Activated T-helper 2 cell treated with anti-CD3 and anti-CD28 coated beads, Interferon-gamma antibody, Interleukin-2, Interleukin-4, amounts not matched to agents 10 μg/mL and 5 μg/mL and 100 μg/mL, durations not matched to agents 14 hours and 24 hours and 36 hours (primary cell): ENCODE measurements at places on chromosomes 6 and 20.

DNA sequence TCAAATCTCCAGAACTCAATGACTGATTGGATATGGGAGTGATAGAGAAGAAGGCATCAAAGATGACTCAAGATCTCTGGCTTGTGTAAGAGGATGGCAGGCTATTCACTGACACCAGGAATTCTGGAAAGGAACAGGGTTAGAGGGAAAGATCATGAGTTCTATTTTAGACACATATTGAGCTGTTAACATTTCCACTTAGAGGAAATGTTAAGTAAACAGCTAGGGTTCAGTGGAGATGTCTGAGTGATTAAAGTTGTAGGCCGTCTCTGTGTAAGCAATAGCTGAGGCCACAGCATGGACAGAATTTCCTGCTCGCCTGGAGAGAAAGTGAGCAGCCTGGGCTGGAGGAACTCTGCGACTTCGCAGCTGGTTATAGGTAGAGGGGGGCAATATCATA is 21.0 kb downstream of the ZC3H12D start:
- H3K36me3 ChIP-seq = peaks cover 37% of the 10 kb centered on the region
- H3K27me3 ChIP-seq = no peaks in the 10 kb centered on the region
- DNase-seq = no peak
- H3K4me1 ChIP-seq = peaks cover 17% of the 10 kb centered on the region
- no peak overlapping the region for H3K27ac ChIP-seq
- H3K4me3 ChIP-seq = no peak overlapping the region

DNA sequence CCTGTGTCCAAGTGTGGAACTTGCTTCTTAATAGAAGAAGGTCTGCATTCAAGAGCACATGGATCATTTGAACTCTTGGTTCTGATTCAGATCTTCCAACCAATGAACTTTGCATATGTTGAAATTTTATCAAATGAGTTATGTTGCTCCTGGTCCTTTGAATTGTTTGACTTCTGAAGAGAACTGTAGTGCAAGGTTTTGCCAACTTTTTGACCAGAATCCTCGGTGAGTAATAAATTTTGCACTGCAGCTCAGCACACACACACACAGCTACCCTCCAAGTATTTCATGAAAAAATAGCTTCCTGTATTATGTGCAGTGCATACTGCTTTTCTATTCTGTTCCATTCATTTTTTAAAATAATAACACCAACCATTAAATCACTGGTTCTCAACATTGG is 67.5 kb downstream of the BFSP1 start:
- no peak for DNase-seq
- H3K4me3 ChIP-seq = no peak overlapping the region
- H3K36me3 ChIP-seq = no peaks in the 10 kb centered on the region
- peaks cover 9% of the 10 kb centered on the region for H3K27me3 ChIP-seq

- no peak overlapping the region for H3K4me3 ChIP-seq
- no peaks in the 10 kb centered on the region for H3K27me3 ChIP-seq
- H3K36me3 ChIP-seq = no peaks in the 10 kb centered on the region
- H3K4me1 ChIP-seq = no peaks in the 10 kb centered on the region
These were observed 22.6 kb upstream of the CRISP1 start for GRCh38 chr6:49888742-49889431.

GRCh38 chr6:162108041-162108440 is 619.5 kb downstream of the PRKN start:
- no peak overlapping the region for H3K27ac ChIP-seq
- peaks cover 12% of the 10 kb centered on the region for H3K4me1 ChIP-seq
- H3K27me3 ChIP-seq = no peaks in the 10 kb centered on the region

- DNase-seq = peak; percentile 72
- peaks cover 5% of the 10 kb centered on the region for H3K4me1 ChIP-seq
- H3K4me3 ChIP-seq = peak overlapping the region; percentile 79
- peaks cover 3% of the 10 kb centered on the region for H3K27me3 ChIP-seq
- H3K36me3 ChIP-seq = no peaks in the 10 kb centered on the region
These were observed 38.8 kb downstream of the SRC start for GRCh38 chr20:37384683-37385174.
